NCI-H187 treated with DMSO at 0.1 percent for 48 hours (cell line): ENCODE measurements at places on chromosomes 4 and X.

DNA sequence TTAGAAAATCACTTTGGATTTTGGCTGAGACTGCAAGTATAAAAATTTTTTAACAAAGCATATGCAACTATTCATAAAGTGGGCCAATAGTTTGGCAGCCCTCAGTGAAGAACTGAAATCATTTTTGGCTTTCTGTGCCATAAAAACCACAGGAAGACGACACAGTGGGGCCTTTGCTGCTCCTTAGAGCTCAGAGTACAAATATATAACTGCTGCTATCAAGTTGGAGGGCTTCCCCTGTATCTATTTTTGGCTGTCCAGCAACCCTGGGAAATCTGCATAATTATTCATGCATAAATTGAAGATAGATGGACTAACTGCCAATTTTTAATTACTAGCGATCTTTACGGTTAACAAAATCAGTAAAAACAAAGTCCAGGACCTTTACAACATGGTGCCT lies 51.5 kb upstream of the FTHL17 start:
- no peak for DNase-seq

GRCh38 chrX:17987783-17988182 lies 126.7 kb upstream of the RAI2 start:
- DNase-seq = no peak

DNA sequence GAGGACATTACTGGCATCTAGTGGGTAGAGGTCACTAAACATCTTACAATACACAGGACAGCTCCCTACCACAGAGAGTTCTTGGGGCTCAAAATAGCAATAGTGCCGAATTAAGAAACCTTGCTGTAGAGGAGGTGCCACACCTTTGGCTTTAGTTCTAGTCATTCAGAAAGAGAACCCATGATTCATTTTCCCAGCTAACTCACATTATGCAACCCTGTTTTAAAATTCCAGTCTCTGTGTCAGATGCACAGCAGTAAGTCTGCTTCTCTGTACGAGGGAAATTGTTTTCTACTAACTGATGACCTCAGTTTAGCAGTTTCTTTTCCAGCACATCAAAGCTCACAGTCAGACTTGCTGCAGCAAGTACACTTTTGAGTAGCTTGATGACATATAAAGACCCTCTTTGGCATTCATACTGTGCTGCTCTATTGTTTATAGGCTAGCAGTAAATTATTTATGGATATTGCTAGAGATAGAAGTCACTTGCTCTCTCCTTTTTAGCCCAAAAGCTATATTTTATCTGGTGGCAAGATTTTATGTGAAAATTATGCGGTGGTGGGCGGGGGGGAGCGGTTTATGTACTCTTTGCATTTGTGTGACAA lies 487.8 kb upstream of the MAGEB18 start:
- DNase-seq = no peak

DNA sequence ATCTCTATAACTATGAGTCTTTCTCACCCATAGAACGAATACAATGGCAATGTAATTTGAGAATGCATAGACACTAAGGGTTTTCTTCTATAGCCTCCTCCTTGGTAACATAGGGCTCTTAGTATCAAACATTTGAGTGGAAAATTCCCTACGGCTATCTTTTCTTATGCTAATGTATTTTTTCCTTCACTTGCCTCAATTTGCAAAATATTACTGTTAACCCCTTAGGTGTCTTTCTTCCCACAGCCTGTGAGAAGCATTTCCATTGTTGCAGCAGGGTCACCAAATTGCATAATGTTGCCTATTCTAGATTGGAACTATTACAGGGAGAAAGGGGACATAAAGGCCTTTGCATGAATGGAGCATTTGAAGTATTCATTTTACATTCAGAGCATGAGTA lies 140.5 kb upstream of the RAPGEF2 start:
- DNase-seq = no peak

- no peak for DNase-seq
Measured at GRCh38 chrX:124378643-124379042, 32.3 kb downstream of the SH2D1A start.

DNA sequence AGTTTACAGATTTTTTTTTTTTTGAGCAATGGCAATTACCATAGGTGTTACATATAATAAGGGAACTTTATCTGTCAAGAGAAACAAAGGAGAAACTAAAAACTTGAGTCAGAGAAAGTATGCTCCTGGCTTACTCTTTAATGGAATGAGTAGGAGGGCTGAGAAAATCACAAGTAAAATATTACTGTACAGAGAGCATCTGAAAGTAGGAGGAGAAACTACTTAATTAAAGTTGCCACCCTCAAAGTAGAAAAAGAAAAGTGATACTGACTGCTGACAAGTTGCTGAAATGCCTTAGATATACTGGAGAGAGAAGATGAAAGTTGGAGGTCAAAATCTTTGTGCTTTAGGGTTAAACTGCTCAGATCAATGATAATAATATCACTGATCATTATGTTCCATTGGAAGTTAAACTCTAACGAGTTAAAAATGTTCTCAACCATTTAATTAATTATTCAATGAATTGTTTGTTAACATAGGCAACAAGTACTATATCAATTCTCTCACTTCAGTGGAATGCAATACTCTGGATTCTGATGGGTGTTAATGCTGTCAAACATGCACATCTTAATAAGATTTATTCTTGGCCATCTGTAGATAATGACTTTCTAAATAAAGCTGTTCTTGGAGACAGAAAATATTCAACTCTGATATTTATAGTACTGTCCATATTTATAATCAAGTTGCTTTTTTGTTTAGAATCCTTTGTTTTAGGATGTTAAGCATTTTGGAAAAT lies 61.2 kb upstream of the CAMK2D start:
- DNase-seq = no peak

DNA sequence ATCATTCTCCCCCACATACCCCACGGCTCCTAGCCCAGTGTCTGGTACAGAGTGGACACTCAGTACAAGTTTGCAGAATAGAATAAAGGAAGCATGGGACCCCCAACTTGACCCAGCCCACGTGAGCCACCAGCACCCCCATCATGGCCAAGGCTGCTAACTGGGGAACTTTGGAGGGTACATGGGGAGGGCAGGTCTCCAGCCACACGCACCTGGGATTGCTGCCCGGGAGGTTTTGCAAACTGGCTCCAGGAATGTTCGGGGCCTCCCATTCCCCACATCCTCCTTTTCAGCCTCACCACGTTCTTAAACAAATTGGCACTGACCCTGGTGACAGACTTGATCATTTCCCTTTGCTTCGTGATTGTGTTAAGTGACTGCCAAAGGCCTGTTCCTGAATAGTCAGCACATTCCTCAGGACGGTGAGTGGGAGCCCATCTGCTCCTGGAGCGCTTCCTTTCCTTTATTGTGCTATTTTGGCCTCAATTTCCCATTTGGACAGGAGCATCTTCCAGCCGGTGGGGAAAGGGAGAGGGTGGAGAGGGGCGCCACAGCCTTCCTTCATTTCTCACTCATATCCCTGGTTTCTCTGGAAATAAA lies 18.7 kb upstream of the XPNPEP2 start:
- DNase-seq = no peak

DNA sequence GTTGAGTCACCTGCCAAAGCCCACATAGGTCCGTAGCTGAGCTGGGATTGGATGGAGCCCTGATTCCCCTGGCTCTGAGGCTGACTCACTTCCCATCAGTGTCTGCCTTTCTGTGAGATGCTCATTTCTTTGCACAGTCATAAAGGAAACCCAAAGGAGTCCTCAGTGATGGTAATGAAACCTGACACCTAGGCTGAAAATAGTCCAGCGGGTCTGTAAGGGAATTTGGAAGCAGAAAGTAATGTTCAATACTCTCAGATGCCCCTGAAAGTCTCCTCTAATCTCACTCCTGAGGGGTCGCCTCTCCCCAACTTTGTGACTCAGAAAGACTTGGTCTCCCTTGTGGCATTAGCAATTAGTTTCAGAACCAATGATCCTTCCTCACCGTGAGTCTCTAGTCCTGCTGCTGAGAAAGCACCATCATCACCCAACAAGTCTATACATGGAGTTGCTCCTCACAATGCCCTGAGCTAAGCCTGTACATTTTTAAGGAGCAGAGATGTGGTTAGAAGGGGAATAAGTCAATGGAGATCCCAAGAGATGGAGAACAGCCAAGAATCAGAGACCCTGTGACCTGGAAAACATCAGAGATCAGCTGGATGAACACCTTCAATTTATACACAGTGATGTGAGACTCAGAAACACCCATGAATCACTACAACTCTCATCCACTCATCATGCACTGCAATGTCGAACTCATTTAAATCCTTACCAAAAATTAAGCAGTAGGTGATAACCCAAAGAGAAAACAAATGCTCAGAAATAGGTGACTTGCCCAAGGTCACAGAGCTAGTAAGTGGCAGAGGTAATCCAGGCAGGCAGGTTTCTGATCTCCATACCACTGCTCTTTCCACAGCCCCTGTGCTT lies 219.0 kb upstream of the CPEB2 start:
- no peak for DNase-seq

GRCh38 chr4:92241094-92241493 lies 62.7 kb upstream of the GRID2 start:
- no peak for DNase-seq
